Mammary epithelial cell (primary cell): ENCODE measurements at places on chromosomes 3 and 15. TPM values are rescaled to one million over a fixed set of nuclear protein-coding genes. Genes with fewer than 3 reads are reported as not detected.

The IQCF2 gene
- total RNA-seq = not detected

- DNase-seq = no peak
Measured at GRCh38 chr15:60795889-60796288, 316.9 kb upstream of the ICE2 start.

- no peak for DNase-seq
Measured at GRCh38 chr15:63809452-63809851, 24.3 kb downstream of the HERC1 start.

The ALDH1A2 gene
- total RNA-seq = not detected

The SEMA5B gene
- total RNA-seq = 0.33 TPM

DNA sequence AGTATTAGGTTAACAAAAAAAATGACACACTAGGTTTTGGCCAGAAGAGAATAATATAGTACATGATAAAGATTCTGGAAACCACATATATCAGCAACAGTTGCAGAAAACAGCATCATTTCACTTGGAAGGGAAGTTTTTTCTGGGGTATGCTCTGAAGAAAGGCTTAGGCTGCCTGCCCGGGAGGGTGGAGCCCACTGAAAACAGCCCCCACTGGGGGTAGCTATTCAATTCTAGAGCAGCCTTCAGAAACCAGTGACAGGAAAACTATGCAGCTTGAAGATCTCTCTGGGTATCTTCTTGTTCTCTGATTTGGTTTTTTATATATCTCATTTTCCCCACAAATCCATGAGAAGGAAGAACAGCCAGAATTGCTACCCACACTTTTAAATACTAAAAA lies 43.2 kb downstream of the ZMAT3 start:
- no peak for DNase-seq

- DNase-seq = peak; percentile 44
Measured at GRCh38 chr15:63401078-63401477, 19.4 kb upstream of the CA12 start.

DNA sequence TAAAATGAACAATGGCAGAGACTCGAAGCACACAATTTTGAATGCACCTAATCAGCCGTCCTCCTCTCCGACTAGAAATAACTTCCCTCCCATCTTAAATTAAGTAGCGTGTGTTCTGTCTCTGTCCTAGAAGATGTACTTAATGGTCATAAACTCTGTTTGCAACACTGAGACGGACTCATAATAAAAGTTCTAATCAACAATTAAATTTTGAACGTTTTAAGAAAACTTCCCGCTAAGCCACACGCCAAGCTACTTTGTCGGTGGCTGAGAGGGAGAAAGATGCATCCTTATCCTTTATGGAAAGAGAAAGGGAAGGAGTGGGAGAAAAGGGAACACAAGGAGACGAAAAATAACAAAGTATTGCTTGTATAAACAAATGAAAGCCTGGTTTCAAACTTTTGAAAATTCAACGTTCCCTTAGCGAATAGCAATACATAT lies 989 bp downstream of the GNB4 start:
- peak; percentile 27 for DNase-seq

- DNase-seq = peak; percentile 41
Measured at GRCh38 chr15:68187559-68187958, 17.6 kb downstream of the CALML4 start.

The CLDN16 gene
- 0.33 TPM for total RNA-seq

The TADA3 gene
- total RNA-seq = 57.5 and 83.4 TPM in 2 replicates

DNA sequence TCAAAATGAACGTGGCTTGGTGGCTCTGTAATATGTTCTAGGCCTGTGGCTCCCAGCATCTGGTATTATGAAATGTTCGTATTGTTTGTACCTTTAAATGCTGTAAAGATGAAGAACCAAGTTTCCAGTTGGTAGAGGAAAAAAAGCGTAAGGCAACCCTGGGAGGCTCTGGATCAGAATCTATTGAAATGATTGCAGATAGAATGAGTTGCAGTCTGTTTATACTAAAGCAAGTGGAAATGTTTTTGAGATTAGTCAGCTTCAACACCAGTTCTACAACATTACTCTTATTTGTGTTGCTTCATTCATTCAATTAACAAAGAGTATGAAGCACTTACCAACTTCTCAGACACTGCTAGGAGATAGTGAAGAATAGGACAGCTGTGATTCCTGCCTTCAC lies 5.3 kb downstream of the ARL6IP5 start:
- DNase-seq = peak; percentile 82

DNA sequence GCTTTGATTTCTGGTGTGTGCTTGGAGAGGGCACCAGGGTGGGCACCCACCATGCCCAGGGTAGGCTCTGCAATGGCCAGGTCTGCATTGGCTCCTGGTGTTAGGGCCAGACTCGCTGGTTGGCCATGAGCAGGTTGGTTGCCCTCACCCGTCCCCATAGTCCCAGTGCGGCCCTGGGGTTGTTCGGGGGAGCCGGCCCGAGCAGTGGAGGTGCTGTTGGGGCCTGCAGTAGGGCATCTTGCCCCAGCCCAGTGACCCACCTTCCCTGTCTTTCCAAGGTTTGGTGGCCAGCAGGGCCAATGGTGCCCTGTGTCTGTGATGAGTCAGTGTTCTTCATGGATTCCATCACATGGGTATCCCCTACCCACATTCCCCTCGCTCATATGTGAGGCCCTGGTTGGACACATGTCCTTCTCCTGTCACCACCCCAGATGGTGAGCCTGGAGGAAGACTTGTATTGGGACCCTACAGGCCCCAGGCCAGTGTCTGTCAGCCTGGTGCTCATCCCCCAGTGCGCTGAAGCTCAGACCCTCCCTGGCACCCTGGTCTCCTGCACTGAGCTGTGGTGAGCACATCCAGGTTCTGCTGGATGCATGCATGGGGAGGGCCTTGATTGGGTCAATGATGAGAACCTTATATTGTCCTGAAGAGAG lies 190.1 kb downstream of the UBE3A start:
- DNase-seq = no peak

GRCh38 chr3:161339517-161340500 lies 31.5 kb downstream of the SPTSSB start:
- DNase-seq = no peak

The CKMT1B gene
- total RNA-seq = 33.2 and 47.5 TPM in 2 replicates

DNA sequence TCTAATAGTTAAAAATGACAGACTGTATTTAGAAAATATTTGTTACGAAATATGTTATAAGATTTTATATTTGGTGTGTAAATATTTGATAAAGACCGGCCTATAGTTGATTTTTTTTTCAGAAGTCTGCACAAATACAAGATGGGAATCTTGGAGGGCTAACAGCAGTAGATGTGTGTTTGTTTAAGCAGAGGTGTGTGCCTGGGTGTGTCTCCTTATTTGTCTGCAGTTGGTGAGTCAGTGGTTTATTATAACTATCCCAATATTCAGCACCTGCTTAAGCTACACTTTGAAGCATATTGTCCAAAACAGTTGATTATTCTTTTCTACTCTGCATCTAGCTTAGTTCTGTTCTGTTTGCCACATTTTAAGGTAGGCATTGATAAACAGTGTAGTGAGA lies 12.4 kb downstream of the GLCE start:
- no peak for DNase-seq

The C3orf62 gene
- 5.7 and 5.9 TPM in 2 replicates for total RNA-seq
